ENCODE measurements at places on chromosomes 6 and 20.

- no peak for DNase-seq
Observed at GRCh38 chr6:148251891-148252290, 90.7 kb upstream of the SASH1 start.

- peak; percentile 29 for DNase-seq
Observed at GRCh38 chr20:17648791-17649730, 33.0 kb downstream of the RRBP1 start.

- no peak for DNase-seq
Observed at GRCh38 chr6:13038315-13038714, 290.0 kb downstream of the TBC1D7 start.

GRCh38 chr20:51385646-51386530 lies 156.6 kb downstream of the NFATC2 start:
- peak; percentile 31 for DNase-seq
